ENCODE measurements at places on chromosomes 3 and 15.

DNA sequence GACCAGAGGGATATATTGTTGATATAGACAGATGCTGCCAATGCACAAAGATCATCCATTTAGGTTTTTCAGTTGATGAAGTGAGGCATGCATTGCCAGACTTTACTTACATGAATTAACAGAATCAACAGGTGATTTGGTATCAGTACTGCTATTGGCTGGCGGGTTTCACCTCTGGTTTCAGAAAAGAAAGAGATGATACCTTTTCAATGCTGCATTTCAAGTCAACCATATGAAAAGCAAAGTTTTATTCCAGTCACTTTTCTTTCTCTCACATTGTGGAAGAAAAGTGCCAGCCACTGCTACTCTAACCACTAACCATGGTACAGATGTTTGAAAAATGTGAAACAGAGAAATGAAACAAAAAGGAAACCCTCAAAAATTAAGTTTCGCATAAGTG lies 289.1 kb downstream of the TIGIT start:
- no peak for DNase-seq

- no peak for DNase-seq
Observed at GRCh38 chr3:10007126-10007782, 19.0 kb upstream of the FANCD2 start.

GRCh38 chr15:31930967-31931366 lies 99.3 kb upstream of the CHRNA7 start:
- DNase-seq: no peak

GRCh38 chr15:73354241-73354640 lies 14.5 kb downstream of the HCN4 start:
- DNase-seq: no peak

- DNase-seq: no peak
Observed at GRCh38 chr15:40855706-40856234, 11.9 kb downstream of the SPINT1 start.

- DNase-seq: no peak
Observed at GRCh38 chr3:100759159-100759558, 49.9 kb downstream of the TFG start.

DNA sequence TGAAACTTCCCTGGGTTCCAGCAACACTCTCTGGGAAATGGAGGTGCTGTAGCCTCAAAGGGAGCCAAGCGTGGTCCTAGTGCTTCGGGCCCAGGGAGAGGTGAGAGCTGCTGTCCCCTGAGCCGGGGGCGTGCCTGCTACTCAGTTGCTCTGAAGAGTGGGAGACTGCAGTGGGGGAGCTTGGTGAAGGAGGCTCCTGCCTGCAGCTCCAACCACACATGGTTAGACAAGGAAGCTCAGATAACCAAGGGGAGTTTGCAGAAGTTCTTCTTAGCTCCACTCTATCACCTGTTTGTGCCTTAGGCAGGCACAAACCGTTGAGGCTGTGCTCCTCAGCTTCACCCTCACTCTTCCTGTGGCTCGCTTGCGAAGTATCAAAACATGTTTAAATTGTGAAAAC lies 53.6 kb upstream of the TRPM1 start:
- DNase-seq: no peak

- no peak for DNase-seq
Observed at GRCh38 chr3:46893146-46893748, 15.7 kb downstream of the PTH1R start.

DNA sequence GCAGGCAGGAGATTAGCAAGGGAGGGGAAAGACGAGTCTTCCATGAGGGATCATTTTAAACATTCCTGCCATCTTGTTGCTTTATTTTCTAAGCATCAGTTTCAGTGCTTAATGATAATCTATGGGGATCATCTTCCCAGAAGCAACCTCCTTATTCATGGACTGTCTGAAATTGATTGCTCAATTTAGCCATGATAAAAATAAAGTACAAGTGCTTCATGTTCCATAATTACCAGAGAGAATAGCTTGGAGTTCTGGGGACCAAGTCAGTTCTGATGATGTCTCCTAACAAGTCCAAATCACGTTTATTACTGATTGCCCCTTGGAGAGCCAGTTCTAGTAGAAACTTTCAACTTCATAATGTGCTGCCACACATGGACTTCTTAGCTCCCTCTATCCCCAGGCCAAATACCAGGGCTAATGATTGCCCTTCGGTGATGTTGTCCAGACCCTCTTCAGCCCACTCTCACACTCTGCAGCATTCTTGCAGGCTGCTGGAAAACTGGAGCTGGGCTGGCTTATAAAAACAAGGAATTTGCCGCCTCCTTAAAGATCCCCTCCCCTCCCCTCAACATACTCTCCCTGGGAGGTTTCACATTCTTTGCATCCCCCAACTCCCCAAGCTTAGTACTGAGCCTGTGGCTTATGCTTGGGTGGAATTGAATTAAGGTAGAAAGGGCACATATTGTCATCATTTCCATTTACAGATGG lies 222.1 kb upstream of the ADAMTS9 start:
- DNase-seq: no peak

- DNase-seq: no peak
Observed at GRCh38 chr3:38620236-38620635, 29.3 kb downstream of the SCN5A start.

GRCh38 chr3:42526616-42527367 lies 24.3 kb downstream of the VIPR1 start:
- DNase-seq: no peak

DNA sequence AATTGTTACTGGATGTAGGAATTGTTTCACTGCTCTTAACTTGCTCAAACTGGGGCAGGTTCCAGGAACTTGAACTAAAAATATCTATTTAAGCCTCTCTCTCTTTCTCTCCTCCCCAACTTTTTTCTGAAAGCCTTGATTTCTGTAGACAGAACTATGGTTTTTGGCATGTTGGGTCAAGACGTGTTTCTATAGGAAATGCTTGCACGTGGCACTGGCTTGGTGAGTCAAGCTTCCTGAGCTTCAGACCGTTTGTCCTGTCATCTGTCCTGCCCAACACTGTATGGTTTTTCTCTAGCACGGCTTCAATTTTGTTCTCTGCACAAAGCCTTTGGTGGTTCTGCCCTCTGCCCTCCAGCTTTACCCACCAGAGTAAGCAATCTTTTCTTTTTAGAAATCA lies 13.5 kb downstream of the EAF1 start:
- no peak for DNase-seq

GRCh38 chr15:89939910-89940309 lies 27.2 kb upstream of the ARPIN start:
- DNase-seq: no peak

DNA sequence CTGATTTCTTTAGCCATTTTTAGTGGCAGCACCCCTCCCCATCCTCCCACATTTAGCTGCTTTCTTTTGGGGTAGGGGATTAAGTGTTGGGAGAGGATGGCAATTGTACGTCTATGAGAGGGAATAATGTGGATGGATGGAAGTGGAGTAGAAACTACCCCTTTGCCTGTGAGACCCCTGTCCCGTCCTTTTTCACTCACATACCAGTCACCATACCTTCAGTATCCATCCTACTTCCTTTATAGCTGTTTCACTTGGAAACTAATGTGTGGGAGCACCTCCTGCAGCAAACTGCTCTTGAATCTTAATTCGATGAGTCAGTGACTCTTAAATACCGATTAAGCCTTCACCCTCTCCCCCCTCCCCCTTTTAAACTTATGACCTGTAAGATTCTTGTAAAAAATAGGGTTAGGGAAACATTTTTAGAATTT lies 730 bp downstream of the SPRED1 start:
- no peak for DNase-seq

GRCh38 chr15:76994001-76994400 lies 925 bp upstream of the PSTPIP1 start:
- DNase-seq: no peak

GRCh38 chr3:196513697-196514349 lies 1.3 kb downstream of the SMCO1 start:
- DNase-seq: no peak

DNA sequence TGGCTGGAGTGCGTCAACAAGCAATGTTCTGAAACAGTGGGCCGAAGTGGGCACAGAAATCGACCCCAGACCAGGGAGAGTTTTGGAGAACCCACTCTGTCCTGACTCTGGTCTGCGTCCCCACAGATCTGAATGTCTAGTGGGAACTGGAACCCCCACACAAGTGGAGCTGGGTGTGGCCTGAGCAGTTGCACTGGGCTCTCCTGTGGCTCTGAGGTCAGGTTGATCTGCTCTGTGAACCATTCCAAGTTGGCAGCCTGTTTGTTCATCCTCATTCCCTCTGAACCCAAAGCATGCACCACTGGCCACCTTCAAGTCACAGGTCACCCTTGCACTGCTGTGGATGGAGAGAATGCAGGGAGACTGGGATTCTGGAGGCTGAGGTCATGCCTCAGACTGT lies 60.5 kb downstream of the STARD5 start:
- no peak for DNase-seq

- no peak for DNase-seq
Observed at GRCh38 chr3:150739200-150739863, 23.6 kb downstream of the SIAH2 start.

GRCh38 chr3:77620009-77620408 lies 580.1 kb downstream of the ROBO2 start:
- DNase-seq: no peak

DNA sequence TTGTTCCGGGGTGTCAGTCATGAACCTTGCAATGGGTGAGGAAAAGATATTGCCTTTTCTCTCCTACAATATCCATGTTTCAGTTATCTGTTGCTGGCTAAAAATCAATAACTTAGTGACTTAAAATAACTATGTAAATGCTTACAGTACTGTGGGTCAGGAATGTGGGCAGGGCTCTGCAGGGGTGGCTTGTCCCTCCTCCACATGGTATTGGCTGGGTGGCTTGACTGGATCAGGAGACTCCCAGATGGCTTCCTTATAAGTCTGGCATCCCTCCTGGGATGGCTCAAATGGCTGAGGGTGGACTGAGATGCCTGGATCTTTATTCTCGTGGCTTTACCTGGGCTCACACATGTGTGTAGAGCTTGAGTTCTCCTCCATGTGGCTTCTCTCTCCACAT lies 47.5 kb downstream of the GTPBP8 start:
- no peak for DNase-seq

DNA sequence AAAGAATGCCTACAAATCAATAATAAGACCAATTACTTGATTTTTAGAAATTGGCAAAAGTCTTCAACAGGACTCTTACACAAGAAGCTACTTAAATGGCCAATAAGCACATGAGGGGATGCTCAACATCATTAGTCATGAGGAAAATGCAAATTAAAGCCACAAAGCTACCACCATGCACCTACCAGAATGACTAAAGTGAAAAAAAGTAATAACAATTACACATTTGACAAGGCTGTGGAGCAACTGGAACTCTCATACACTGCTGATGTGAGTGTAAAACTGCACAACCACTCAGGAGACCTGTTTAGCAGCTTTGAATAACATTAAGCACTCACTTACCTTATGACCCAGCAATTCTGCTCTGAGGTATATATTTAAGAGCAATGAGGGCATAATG lies 68.4 kb downstream of the PPCDC start:
- no peak for DNase-seq

DNA sequence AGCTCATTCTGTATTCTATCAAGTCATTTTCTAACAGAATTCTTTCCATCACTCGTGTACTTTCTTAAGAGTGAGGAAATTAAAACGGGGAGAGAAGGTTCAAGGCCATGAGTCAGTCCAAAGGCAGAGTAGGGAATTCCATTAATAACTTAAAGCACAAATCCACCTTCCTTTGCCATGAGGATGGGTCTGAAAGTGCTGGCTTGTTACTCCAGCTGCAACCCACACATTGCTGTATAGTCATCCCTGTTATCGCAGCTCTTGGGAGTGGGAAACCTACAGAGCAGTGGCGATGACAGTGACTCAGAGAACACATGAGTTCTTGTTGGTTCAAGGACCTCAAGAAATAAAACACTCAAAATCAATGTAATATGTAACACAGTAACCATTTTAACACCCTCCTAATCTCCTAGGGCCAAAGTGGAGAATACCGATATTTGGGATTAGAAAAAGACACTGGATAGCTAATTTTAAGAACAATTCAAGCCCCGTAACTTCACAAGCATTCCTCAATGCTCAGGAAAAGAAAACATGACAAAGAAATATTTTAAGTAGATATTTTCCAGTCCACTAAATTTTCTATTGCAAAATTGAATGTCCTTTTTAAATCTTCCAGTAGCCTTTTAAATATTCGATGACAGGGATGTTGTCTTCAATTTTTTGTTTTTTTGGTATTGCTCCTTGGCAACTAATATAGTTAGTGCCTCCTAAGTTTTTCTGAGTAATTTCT lies 179.9 kb upstream of the THBS1 start:
- DNase-seq: no peak

- DNase-seq: no peak
Observed at GRCh38 chr15:49570672-49571071, 49.9 kb downstream of the FAM227B start.

- DNase-seq: no peak
Observed at GRCh38 chr15:82572986-82573385, 32.7 kb upstream of the RPS17 start.

DNA sequence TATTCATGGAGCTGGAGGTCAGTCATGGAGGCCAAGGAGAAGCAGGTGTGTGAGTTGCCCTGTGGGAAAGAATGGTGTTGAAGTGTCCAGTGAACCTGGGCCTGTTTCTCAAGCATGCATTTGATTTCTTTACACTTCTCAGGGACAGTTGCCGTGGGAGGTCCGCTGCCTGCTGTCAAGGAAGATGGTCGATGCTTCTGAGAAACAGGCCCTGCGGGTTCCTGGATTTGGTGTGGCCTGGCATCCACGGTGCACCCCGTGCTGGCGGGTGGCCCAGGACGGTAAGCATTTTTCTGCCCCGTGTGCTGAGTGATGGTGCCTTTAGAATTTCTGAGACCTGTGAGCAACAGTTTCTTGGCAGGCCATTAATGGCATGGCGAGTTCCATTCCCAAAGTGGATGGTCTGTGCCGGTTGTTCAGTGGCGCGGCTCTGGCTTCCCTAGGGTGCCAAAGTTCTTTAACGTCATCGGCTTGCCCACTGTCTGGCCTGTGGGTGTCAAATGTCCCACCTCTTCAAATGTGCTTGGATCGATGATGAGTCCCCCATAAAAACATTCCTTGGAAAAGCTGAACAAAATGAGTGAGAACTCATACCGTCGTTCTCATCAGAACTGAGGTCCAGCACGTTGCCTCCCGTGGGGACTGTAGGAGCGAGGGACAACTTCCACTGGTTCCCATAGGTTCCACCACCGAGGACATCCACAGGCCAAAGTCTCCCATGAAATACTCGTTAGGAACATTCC lies 107.2 kb downstream of the SNRPN start:
- DNase-seq: no peak

- DNase-seq: no peak
Observed at GRCh38 chr15:80967991-80968510, 21.6 kb downstream of the MESD start.

DNA sequence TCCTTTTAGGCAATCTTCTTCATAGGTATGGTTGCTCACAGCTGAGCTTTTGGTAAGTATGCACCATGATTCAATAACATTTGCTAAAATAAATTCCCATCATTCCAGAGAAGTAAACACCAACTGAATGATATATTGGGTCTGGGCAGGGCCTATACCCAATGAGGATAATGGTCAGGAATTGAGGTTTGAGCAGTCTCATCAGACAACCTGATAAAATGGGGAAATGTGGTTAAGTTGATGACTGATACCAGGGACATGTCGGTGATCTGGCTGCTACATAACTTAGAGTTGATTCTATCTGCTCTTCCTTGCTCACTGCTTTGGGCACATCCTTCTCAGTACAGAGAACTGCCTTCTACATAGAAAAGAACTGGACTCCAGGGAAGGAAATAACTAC lies 92.9 kb downstream of the GPR156 start:
- no peak for DNase-seq
